ENCODE measurements at places on chromosomes 2 and 18.

DNA sequence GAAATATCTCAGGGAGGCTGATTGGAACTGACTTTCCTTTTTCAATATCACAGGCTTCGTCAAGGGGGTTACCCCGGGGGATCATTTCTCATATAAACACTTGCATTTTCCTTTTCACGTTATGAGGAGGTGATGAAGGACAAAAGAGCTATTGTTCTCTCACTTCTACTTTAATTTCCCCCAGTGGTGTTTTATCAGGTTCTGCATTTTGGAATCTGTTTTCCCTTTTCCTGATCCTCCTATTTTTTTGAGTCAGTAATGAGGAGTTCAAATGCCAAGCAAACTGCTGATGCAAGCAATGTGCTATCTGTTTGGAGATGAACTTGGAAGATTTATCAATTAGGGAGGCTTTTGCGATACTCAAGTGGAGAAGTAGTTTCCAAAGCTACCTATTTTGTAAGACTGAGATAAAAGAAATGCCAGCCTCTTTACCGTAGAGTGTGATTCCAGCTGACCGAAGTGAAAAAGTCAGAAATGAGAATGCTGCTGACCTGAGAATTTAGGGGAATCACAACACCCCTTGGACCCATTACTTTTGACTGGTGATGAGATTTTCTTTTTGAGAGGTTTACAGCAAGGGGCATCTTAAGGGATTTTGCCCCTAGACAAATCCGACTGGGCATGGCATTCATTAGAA, 556.0 kb downstream of the RNF144A start:
- no peak for DNase-seq

DNA sequence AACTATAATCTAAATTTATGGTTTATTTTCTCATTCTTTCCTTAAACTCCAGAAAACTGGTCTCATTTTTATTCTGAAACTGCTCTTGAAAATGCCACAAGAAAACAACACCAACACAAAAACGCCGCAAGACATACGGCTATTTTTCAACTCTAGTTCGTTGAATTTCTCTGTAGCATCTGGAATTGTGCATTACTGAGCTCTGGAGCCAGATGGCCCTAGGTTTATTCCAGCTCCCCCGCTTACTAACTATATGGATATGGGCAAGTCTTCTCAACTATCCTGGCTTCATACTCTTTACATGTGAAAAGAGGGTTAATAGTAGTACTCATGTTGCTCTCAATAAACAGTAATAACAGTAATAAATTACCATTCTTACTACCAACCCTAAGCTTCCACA, 19.9 kb downstream of the FAM98A start:
- DNase-seq, result no peak

GRCh38 chr2:232979871-232980461, 33.1 kb downstream of the NGEF start:
- DNase-seq, result no peak

DNA sequence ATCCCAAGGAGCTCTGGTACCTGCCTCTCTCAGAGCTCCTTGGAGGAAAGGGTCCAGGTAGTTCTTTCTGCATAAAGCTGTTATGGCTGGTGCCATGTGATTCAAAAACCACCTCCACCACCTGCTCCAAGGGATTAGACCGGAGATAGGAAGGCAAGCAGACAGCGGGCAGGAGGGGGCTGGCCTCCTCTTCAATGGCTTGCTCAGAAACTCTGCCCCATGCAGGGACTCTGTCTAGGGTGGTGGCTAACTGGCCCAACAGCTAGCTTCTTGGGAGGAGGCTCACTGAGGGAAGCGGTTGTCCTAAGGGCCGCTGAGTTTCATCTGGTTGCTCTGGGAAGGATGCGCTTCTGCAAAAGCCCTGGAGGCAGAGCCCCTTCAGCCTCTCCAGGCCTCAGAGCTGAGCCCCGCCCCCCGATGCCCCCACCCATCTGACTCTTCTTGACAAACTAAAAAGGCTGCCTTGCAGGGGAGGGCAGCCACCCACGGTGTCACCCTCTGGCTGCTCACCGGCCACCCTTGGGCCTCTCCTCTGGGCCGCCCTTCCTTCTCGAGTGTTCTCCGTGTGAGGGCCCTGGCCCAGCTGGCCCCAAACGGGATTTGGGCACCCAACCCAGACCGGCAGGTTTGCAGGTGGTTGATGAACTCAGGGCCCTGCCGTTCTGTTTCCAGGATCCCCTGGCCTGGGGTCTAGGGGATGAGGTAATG, 90.2 kb downstream of the MCFD2 start:
- no peak for DNase-seq

GRCh38 chr2:28201671-28202180, 190.9 kb upstream of the FOSL2 start:
- DNase-seq, result no peak

DNA sequence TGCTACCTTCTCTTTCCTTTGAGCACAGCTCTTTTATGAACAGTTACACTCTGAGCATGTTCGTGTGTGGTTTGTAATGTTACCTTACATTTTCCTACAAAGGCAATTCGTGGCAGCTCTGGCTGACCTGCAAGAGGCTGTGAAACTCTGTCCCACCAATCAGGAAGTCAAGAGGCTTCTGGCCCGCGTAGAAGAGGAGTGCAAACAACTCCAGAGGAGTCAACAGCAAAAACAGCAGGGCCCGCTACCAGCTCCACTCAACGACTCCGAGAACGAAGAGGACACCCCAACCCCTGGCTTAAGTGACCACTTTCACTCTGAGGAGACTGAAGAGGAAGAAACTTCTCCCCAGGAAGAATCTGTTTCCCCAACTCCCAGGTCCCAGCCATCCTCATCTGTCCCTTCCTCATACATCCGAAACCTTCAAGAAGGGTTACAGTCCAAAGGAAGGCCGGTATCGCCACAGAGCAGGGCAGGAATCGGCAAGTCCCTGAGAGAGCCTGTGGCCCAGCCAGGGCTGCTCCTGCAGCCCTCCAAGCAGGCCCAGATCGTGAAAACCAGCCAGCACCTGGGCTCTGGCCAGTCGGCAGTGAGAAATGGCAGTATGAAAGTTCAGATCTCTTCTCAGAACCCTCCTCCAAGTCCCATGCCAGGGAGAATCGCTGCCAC, 56.9 kb downstream of the WDSUB1 start:
- no peak for DNase-seq

DNA sequence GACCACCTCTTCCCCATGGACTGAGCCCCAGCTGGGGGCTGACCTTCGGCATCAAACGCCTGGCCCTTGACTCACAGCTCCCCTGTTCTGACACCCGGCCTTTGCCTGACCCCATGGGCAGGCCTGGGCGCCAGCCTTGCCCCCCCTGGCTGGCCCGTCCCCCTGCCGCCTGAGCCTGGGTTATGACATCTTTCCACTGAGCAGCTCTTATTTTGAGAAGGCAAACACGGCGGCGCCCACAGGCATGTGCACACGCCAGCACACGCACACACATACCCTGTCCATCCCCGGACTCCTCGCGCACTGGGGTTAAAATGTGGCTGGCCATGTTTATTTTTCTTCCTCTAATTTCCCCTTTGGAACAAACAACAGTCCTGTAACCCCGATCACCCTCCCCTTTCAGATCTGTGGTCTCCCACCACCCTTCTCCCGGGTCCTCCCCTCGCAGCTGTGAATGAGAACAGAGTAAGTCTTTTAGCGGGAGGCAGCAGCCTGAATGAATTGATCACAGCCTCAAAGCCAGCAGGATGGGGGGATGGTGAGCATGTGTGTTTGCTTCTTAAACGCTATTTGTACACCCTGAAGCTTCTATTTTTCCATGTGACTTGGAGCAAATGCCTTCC, 11.8 kb upstream of the ATOH8 start:
- no peak for DNase-seq

DNA sequence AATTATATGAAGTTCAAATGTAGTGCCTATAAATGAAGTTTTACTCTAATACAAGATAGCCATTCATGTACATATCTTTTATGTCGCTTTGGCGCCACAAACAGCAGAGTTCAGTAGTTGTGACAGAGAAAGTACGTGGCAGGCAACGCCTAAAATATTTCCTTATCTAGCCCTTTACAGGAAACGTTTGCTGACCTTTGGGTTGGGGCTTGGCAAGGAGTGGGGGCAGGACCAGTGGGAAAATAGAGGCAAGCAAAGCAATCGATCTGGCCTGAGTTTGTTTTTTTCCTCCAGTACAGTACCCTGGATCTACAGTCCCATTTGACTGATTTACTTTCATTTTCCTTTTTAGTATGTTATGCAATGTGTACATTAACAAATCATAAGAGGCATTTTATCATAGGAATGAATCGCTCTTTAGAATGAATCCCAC, 13.1 kb downstream of the CCDC68 start:
- DNase-seq, result no peak

DNA sequence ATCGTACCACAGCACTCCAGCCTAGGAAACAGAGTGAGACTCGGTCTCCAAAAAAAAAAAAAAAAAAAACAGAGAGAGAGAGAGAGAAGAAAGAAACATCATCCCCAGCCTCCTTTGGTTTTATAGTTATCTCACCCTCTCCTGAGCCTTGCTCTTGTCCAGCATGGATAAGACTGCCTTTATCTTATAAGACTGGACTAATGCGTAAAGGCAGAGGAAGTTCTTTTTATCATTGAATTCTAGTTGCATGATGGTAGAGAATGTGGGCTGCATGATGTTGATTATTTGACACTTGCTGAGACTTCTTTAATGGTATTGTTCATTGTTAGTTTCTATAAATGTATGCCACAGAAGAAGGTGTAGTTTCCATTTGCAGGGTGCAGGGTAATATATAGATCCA, 124.4 kb downstream of the ZBTB7C start:
- no peak for DNase-seq

GRCh38 chr2:188889187-188889586, 85.0 kb upstream of the COL3A1 start:
- no peak for DNase-seq

DNA sequence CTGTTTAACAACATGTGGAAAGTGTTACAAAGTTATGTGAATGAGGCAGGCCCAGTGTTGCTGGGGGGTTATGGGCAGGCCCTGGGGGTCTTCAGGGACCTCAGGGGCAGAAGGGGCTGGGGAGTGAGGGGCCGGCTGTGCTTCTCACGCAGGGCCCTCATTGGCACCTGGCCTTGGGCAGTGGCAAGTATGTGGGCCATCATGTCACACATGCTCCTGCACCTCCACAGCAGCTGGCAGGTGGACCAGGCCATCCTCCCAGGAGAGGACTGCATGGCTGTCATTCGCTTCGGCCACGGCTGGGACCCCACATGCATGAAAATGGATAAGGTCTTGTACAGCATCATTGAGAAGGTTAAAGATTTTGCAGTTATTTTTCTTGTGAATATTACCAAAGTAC, 47.4 kb downstream of the ZNF385B start:
- no peak for DNase-seq

DNA sequence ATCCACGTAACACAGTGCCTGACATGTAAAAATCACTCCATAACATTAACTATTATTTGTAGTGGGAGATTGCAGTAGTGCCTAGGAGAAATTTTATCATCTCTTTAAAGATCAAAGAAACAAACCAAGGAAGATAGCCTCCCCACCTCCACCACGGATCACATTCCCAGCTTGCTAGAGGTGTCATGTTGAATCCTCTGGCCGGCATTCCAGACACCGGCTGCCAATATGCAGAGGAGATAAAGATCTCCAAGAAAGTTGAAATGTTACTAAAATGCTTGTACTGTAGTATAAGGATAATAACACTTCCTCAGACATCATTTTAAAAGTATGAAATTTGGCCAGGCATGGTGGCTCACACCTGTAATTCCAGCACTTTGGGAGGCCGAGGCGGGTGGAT, 6.1 kb upstream of the ATG16L1 start:
- no peak for DNase-seq

DNA sequence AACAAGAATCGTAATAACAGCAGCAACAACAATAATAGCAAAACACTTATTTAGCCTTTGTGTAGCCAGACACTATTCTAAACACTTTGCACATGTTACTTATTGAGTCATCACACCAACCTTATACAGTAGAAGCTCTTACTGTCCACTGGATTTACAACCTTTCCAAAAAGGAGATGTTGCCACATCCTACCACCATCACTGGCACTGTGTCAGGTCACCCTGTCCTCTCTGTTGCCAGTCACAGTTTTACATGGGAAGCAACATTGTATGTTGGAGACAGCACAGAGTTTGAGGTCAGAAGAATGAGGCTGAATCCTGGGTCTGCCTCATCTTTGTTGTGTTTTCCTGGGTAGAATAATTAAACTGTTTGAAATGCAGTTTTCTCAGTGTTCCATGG, 201.4 kb upstream of the EPAS1 start:
- DNase-seq, result no peak

DNA sequence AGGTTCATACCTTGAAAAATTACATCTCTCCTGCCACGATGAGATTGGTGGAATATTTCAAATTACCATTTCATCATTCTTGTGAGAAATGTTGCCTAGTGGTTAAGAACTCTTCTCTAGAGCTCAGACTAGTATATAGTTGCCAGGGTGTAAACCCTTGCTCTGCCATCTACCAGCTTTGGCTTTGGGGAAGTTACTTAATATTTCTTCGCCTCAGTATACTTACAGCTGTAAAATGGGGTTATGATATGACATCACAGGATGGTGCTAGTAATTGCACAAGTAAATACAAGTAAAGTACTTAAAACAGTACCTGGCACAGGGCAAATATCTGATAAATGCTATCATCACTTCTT, 1.5 kb downstream of the SPOPL start:
- no peak for DNase-seq

DNA sequence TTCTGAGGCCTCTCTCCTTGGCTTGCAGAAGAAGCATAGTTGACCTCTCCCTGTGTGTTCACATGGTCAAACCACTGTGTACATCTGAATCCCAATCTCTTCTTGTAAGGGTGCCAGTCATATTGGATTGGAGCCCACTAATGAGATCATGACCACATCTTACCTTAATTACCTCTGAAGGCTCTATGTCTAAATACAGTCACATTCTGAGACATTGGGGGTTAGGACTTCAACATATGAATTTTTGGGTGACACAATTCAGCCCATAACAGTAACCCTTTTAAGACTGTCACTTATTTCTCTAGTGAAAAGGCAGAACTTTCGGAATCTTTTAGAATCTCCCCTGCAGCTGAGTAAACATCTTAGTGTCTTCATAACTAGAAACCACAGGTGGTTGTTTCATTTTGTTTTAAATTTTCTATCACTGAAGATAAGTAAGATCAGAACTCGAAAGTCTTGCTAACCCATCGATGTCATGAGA, 33.3 kb downstream of the BMP10 start:
- DNase-seq, result no peak

DNA sequence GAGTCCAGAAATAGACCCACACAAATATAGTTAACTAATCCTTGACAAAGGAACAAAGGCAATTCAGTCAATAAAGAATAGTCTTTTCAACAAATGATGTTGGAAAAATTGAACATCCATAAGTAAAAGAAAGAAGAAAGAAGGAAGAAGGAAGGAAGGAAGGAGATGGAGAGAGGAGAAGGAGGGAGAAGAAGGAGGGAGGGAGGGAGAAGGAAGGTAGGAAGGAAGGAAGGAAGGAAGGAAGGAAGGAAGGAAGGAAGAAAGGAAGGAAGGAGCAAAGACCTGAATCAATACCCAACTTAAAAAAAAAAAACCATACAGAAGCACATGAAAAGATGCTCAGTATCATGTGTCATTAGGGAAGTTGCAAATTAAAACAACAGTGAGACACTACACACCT, 148.3 kb downstream of the ATL2 start:
- DNase-seq, result no peak

All from activated CD4-positive, alpha-beta T cell treated with anti-CD3 and anti-CD28 coated beads for 1 hour (primary cell).